ENCODE measurements at places on chromosomes 12 and 14. TPM values are rescaled to one million over a fixed set of nuclear protein-coding genes. Genes with fewer than 3 reads are reported as not detected.

GRCh38 chr12:117188961-117189724, 1.1 kb downstream of the FBXO21 start:
- DNase-seq, result no peak

- no peak for DNase-seq
Observed at GRCh38 chr12:75721796-75722195, 210.4 kb upstream of the KRR1 start.

ENDOU gene
- total RNA-seq, result not detected

ATP2A2 gene
- 1,871 TPM for total RNA-seq

GRCh38 chr14:89926694-89927093, 27.8 kb downstream of the EFCAB11 start:
- no peak for DNase-seq

All from heart left ventricle (tissue), 16 donors.